ENCODE measurements at places on chromosomes 11 and 22. TPM values are rescaled to one million over a fixed set of nuclear protein-coding genes. Genes with fewer than 3 reads are reported as not detected.
A peak's percentile ranks its signal among the peaks of the same experiment; 100 is the strongest.

HIPK3 gene
- total RNA-seq = 213 TPM

GGT5 gene
- total RNA-seq = 61.6 TPM

DNA sequence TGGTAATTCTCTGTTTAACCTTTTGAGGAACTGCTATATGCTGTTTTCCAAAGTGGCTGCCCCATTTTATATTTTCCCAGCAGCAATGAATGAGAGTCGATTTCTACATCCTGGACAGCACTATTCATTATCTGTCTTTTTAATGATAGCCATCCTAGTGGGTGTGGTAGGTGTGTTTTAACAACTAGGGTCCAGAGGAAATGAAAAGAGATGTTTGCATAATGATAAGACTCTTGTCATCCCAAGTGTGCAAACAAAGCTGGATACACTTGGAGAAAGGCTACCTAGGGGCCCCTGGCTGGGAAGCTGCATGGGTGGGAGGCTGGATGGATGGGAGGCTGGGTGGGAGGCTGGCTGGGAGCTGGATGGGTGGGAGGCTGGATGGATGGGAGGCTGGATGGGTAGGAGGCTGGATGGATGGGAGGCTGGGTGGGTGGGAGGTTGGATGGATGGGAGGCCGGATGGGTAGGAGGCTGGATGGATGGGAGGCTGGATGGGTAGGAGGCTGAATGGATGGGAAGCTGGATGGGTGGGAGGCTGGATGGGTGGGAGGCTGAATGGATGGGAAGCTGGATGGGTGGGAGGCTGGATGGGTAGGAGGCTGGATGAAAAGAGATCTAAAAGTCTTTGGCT is 158.0 kb downstream of the DSCAML1 start:
- no peak for DNase-seq

GRCh38 chr22:26259510-26259909 is 90.2 kb downstream of the SEZ6L start:
- no peak for DNase-seq

- peak; percentile 73 for DNase-seq
Measured at GRCh38 chr22:24066865-24067264, 55.8 kb downstream of the CABIN1 start.

- DNase-seq = no peak
Measured at GRCh38 chr11:70247042-70247709, 23.3 kb upstream of the PPFIA1 start.

Data from aorta (tissue), 5 donors.